Inflammatory macrophage treated with lipopolysaccharide for 1 hour (primary cell): ENCODE measurements at places on chromosomes 12 and 14.

DNA sequence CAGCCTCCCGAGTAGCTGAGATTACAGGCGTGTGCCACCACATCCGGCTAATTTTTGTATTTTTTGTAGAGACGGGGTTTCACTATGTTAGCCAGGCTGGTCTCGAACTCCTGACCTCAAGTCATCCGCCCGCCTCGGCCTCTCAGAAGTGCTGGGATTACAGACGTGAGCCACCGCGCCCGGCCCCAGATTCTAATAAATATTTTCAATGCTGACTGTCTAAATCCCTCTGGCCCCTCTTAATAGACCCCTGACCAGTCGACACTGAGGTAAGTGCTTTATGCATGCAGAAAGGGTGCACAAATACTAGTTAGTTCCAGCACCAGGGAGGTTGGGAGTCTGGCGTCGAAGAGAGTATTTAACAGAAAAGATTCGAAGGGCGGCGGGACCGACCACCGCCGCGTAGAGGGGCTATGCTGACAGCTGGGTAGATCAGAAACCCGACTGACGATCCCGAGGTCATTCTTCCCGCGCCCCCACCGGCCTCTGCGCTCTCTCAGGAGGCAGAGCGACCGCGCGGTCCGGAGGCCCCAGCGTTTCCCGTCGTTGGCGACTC lies 1.1 kb upstream of the SPATS2 start:
- DNase-seq = no peak

GRCh38 chr14:34710744-34711143 lies 3.6 kb downstream of the CFL2 start:
- no peak for DNase-seq

- peak; percentile 38 for DNase-seq
These were observed 9.8 kb downstream of the RBP5 start for GRCh38 chr12:7118881-7119280.

DNA sequence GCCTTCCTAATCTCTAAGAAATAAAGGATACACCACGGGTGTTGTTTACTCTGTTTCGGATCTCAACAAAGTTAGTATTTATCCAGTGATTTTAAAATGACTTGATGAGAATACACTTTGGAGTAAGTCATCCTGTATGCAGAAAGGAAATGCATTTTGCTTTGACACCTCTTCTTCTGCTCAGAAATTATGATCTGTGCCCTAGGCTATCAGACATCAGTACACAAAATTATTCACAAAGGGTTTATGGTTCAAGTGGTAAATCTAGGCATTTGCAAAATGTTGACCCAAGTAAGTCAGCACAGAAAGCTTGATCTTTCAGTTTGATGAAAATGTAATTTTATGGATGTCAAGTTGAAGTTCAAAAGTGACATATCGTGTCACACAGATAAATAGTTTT lies 248.5 kb downstream of the ATP23 start:
- DNase-seq = no peak

DNA sequence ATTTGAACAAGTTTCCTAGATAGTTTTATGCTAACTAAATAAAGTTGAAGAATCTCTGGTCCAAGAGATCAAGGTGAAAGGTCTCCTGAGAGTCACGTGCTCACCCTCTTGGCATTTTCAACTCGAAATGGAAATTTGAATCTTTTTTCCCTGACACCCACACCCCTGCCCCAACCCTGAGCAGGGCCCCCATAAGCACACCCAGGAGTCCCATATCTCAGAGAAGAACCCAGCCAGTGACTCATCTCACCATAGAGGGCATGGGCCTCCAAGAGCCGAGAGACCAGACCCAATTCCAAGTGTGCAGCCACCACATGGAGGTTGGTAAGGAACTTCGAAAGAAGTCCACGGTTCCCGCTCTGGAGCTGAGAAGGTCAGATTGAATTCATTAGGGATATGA lies 32.6 kb downstream of the TEP1 start:
- DNase-seq = no peak

GRCh38 chr12:65501093-65501621 lies 222.7 kb downstream of the MSRB3 start:
- DNase-seq = no peak

GRCh38 chr12:20047901-20048300 lies 320.4 kb upstream of the PDE3A start:
- no peak for DNase-seq

DNA sequence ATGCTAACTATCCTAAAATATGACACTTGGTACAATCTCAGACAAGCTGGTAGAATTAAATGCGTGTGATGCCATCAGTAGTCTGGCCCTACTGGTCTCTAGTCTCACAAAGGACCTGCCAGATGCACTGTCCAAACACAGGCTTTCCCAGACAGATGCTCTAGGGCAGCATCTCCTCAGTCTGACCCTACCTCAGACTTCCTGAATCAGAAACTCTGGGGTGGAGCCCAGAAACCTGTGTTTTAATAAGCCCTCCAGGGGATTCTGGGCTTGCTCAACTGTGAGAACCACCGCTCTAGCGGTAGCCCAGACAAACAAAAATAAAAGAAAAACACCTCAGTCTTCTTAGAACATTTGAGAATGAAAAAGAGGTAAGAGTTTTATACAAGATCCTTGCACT lies 48.0 kb downstream of the BDKRB1 start:
- DNase-seq = no peak

DNA sequence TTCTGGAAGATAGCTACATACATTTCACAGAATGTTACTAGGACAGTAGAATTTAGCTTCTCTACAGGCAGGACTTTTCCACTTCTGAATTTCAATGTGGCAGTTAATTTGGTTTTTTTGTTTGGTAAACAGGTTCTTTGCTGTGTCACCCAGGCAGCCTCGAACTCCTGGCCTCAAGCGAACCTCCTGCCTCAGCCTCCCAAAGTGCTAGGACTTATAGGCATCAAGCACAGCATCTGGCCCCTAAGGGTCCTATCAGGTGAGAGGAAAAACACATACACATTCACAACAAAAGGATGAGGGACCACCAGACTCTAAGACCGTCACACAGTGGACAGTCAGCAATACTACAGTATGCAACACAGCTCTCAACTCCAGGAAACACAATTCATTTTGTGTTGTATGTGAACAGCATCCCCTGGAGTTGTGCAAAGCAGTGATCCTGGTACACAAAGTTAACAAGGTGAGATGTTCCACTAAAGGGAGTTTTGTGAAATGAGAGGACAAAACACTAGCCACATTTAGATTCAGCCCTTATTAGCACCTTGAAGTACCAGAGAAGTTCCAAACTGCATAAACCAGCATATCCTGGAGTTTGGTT lies 6.9 kb downstream of the ATP2B1 start:
- DNase-seq = no peak

DNA sequence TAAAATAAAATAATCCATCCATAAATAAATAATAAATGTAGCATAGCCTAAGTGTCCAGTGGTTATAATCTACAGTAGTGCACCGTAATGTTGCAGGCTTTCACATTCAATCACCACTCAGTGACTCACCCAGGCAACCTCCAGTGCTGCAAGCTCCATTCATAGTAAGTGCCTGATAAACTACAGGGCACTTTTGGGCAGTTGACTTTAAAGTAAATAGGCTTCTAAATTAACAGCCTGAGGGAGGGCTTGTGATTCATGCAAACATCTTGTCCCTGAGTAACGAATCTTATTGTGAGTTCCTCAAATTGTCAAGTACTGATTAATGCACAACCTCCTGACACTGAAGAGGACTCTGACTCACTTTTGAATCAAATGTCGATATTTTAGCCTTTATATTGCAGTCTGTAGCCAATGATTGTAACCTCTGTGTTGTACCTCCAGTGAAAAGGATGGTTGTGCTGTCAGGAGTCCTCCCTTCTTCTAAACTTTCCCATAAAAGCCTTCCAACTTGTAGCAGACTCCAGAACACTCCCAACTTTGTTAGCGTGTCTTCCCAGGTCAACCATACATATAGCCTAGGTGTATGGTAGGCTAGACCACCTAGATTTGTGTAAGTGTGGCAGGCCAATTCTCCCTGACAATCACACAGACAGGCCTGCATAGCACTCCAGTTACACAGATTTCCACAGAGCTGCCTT lies 55.0 kb upstream of the BICD1 start:
- peak; percentile 56 for DNase-seq

DNA sequence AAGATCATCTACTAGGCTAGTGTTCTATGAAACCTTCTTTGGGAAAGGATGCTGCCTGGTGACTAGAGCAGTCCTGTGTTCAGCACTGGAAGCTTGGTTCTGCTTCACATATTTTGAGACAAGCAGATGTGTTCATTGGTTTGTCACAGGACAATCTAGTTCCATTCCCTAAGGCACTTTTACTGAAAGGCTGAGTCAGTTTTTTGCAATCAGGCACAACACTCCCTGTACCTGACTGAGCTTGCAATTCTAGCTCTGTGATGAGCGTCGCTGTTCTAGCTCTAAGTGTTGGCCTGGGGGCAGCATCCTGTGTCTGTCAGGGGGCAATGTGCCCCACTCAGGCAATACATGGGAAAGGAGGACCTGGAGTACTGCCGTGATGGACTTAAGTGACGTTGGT lies 144.4 kb downstream of the CAND1 start:
- DNase-seq = no peak

DNA sequence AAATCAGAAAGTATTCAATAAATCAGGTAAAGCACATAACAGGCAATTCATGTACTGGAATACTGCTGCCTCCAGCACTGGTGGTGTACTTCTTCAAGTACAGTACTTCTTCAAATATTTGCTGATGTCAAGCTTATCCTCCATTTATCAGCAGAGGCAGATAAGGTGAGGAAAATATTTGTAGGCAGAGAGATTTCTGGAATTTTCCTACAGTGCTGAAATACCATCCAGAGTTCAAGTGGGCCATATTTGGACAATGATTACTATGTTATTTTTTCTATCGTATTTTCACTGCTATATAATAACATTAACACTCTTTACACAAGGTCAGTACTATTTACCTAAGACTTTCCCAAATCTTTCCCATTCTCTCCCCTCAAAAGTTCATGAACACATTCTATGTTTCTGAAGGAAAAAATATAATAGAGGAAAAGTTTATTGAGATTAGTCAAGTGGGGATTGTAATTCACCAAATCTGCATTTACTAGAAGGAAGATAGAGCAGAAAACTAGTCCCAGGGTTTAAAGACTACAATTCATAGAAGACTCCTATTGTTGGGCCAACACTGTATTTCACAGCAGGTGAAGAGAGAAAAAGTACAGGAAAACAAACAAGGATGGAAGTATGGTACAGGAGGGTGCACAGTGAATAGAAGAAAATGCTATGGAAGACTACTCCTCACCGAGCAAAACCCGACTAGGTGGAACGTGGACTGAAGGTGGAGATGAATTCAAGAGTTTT lies 141.1 kb downstream of the PAWR start:
- no peak for DNase-seq
